Foreskin keratinocyte (primary cell): ENCODE measurements at places on chromosomes 2 and 18. TPM values are rescaled to one million over a fixed set of nuclear protein-coding genes. Genes with fewer than 3 reads are reported as not detected.

TEX44 gene
- not detected in 2 replicates for total RNA-seq

ATP8B1 gene
- total RNA-seq, result 13.5 and 14.7 TPM in 2 replicates

MREG gene
- 23.5 and 25.9 TPM in 2 replicates for total RNA-seq

SP9 gene
- total RNA-seq, result not detected in 2 replicates

ADD2 gene
- total RNA-seq, result 0.18 and 1.8 TPM in 2 replicates

ITPRIPL1 gene
- total RNA-seq, result 7.2 and 7.7 TPM in 2 replicates

TMEM178A gene
- not detected in 2 replicates for total RNA-seq

DTYMK gene
- 74.9 and 86.9 TPM in 2 replicates for total RNA-seq

DQX1 gene
- total RNA-seq, result 2.5 and 4.2 TPM in 2 replicates

POTEJ gene
- not detected in 2 replicates for total RNA-seq

IGFBP5 gene
- 0.20 and 0.28 TPM in 2 replicates for total RNA-seq

CNTNAP5 gene
- not detected in 2 replicates for total RNA-seq

C2orf66 gene
- total RNA-seq, result 0.14 TPM in 2 replicates

ASXL3 gene
- not detected in 2 replicates for total RNA-seq

VAMP8 gene
- 93.1 and 116 TPM in 2 replicates for total RNA-seq

HJURP gene
- total RNA-seq, result 40.1 and 45.8 TPM in 2 replicates

LMAN2L gene
- 16.4 and 17.0 TPM in 2 replicates for total RNA-seq

DNAH6 gene
- 0.04 TPM in 1 of 2 replicates, not detected in the other for total RNA-seq

SULT1C4 gene
- not detected in 2 replicates for total RNA-seq
